LHCN-M2 (cell line): ENCODE measurements at places on chromosomes 4 and X. TPM values are rescaled to one million over a fixed set of nuclear protein-coding genes. Genes with fewer than 3 reads are reported as not detected.

- DNase-seq: no peak
These were observed 30.9 kb upstream of the CCDC110 start for GRCh38 chr4:185502386-185502785.

DNA sequence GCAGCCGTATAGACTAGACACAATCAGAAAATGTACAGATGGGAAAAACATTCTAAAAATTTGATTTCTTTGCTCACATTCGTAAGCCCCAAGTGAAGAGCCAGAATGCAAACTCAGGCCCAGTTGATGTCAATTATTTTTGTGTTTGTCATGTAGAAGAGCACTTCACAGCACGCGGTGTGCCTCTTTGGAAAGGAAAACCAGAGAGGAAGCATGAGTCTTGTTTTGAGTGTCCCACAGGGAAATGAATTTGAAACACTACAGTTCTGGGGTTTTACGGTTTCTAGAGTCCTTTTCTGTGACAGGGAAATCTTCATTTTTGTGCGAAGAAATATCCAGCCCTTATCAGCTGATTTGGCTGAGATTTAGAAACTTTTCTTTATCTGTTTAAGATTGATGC, 554.6 kb upstream of the BOD1L1 start:
- DNase-seq: no peak

GRCh38 chr4:57437649-57438048, 327.5 kb upstream of the IGFBP7 start:
- DNase-seq: no peak

DNA sequence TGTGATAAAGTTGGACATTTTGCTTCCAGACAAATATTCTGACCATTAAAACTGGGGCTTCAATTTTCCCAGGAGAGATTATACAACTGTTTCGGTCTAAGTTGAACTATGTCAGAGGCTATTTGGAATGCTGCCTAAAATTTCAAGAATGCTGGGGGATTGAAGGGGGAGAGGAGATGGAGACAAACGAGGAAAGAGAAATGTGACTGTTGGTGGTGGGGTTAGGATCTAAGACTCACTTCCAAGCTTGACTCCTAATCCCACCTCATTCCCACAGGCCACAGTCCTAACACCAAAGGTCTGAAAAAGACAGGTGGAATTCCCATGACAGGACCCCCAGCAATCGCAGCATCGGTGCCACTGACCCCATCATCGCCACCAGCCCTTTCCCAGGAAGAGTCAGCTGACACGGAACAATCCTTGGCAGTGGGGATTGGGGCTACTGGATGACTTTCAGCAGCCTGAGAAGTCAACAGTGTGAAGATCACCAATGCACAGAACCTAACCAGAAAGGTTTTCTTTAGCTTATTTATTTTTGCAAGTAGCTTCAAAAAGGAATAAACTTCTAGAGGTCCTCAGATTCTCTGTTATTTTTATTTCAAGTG, 74.0 kb upstream of the PRSS48 start:
- peak; percentile 47 for DNase-seq

- no peak for DNase-seq
These were observed 132.5 kb downstream of the PTTG2 start for GRCh38 chr4:38092701-38093100.

DNA sequence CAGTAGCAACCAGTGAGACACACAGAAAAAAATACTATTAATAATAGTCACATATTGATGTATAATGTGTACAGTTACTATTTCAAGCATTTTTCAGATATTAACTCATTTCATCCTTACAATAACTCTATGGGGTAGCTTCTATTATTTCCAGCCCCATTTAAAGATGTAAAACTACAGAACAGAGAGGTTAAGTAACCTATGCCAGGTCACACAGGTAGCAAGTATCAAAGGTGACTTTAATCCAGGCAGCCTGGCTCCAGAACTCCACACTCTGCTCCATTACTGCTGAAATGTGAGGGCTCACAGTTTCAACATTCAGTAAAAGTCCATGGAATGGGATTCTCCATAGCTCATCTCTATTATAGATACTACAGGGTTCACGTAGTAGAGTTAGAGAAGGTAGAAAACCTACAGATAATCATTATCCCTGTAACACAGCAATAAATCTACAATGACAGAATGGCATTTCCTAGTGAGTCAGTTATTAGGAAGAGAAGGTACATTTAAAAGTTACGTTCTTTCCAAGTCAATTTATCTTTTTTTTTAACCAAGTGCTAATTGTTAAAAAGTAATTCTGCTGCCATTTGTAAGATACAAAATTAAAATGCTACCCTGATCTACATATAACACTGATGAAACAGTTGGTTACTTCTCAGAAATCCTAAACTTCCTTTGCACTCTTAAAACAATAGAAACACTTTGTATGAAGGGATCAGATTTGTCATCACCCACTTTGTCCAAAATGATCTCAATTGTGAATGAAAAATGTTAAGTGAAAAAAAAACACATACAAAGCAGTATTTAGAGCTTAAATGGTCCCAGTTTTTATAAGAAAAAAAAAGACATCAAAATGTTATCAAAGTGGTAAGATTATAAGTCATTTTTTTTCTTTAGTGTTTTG, 18.7 kb downstream of the RELL1 start:
- peak; percentile 24 for DNase-seq

GRCh38 chr4:169854090-169854489, 96.3 kb upstream of the HPF1 start:
- no peak for DNase-seq

DNA sequence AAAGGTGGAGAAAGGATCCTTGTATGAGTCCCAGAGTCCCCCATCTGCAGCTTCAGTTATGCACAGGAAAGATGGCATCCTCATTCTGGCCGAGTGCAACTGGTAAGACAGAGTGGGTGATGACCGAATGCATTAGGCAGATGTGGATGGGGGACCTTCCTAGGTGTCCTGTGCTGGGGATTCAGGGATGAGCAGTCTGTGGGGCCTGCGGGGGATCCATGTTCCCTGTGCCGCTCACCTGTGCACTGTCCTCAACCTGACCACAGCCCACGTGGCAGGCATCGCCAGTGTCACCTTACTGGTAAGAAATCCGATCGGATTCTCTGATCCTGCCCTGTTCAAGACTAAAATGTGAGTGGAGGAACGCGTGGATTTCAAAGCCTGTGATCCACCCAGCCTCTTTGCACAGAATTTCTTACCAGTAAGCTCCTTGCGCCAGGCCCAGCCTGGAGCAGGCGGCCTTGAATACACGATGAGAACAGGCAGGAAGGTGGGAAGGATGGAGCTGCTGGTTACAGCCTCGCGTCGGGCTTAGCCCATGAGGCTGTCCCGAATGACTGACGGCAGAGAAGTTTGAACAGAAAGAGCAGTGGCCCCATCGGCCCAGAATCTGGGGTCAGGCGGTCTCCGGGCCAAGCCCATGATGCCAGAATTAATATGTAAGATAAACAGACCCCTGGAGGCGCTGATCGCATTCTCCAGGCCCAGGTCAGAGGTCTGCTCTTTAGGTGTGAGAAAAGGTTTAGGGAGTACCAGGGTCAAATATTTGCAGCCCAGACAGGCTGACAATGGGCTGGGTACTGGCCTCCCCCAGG, 56.5 kb downstream of the CPZ start:
- DNase-seq: no peak

GRCh38 chr4:81257021-81257420, 42.0 kb upstream of the PRKG2 start:
- DNase-seq: peak; percentile 61

GRCh38 chr4:99165978-99166377, 21.9 kb upstream of the ADH4 start:
- DNase-seq: no peak

DNA sequence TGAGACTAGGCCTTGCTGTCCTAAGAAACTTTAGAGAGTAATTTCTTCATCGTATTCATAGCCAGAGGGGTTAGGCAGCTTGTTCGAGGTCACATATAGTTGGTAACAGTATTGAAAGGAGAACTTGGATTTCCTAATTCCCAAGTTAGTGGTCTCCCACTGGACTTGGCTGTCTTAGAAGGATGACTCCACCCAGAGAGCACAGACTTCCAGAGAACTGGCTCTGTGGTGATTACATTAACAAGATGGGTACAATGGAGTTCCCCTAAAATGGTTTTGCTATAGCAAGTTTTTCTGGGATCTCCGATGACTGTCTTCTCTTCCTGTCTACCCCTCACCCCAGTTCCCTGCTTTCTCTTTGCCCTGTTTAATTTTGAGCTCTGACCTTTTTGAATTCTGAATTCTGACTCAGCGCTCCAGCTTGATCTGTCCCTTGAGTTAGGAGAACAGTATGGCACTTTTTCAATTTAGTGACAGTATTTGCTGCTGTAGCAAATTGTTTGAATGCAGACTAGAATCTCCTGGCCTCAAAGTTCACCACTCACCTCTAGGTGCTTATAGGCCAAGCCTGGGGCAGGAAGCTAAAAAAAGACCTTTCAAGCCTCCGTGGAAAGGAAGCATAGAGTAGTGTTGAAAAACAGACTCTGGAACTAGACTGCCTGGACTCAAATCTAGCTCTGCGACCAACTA, 6.9 kb downstream of the MSN start:
- DNase-seq: peak; percentile 36

- DNase-seq: peak; percentile 49
These were observed 111.4 kb upstream of the RXFP1 start for GRCh38 chr4:158410272-158410671.

GRCh38 chrX:129718676-129719075, 20.1 kb upstream of the XPNPEP2 start:
- DNase-seq: no peak

DNA sequence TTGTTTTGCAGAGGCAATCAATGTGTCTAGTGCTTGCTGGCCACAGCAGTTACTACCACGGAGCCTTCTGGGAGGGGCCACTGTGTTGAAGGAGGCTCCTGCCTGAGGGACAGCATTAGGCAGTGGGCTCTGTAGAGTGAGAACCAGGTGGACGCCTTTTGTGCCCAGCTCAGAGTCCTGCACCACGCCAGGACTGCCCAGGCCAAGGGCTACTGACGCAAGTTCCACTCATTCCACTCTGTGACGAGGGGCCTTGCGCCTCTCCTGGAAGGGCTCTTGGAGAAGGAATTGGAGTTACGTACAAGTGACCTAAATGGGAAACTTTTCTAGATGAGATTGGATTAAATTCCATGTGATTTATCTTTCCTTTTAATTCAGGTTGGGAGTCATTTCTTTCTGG, 102.8 kb upstream of the MAGEE2 start:
- no peak for DNase-seq

DNA sequence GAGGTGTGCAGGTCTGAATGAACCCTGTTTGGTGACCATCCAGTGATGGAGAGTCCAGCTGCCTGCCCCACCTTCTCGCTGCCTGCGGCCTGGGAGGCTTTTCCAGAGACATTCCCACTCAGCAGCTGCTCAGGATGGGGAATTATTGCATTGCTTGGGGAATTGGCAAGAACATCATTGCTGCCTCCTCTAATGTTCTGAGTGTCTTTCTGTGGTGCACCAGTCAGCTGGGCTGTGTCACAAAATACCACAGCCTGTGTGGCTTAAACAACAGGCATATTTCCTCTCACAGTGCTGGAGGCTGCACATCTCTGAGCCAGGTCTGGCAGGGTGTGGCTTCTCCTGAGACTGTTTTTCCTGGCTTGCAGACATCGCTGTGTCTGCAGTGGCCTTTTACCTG, 86.8 kb upstream of the AFAP1 start:
- peak; percentile 85 for DNase-seq

DNA sequence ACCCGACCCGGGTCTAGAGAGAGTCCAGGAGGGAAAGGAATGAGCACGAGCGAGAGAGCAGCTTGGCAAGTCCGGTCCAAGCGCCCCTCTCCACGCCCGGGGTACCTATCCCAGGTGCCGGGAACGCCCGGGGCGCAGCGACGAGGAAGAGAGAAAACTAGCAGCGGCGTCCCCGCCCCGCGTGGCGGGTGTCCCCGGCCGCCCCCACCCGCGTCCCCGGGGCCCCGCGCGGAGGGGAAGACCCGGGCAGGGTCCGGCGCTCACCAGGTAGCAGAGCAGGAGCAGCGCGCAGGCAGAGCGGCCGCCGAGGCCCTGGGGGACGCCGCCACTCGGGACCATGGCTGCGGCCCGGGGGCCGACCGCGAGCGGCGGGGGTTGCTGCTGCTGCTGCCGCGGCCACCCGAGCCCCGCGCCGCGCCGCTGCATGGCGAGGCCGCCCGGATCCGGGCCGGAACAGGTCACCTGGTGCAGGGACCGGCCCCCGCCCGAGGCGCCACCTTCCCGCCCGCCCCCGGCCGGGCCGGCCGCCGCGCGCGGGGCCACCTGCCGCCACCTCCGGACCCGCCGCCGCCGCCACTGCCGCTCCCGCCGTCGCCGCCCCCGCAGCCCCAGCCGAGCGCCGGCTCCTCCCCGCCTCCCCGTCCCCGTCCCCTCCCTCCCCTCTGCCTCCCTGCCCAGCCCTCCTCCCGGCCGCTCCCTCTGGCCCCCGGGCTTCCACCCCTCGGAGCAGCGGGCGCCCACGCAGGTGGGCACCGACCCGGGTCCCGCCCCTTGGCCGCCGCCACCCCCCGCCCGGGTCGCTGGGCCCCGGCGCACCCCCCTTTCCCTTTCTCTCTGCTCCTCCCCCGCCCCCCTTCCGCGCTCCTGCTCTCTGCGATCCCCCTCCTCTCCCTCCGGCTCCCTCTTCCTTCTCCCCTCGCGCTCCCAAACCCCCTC, at the start of gene SEL1L3:
TSS of gene SEL1L3 (minus strand) at position 578 of the 936 bp plus-strand sequence. CDS start at position 426, 152 bp downstream.
- DNase-seq: no peak

DNA sequence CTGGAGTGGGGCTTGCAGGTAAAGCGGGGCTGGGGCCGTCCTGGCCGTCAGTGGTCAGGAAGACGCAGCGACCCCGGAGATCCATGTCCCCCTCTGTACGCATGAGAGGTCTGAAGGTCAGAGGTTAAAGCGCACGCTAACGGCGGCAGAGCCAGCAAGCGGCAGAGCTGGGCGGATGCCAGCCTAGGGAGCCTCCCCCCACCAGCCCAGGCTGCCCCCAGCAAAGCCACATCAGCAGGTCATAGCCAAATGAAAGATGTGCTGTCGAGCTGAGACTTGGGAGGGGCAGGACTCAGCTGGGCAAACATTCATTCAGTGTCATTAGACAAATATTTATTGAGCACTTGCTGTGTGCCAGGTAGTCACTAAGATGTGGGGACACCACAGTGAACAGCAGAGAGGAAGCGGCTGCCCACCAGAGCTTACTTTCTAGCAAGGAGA, 593 bp upstream of the JAKMIP1 start:
- DNase-seq: no peak

DNA sequence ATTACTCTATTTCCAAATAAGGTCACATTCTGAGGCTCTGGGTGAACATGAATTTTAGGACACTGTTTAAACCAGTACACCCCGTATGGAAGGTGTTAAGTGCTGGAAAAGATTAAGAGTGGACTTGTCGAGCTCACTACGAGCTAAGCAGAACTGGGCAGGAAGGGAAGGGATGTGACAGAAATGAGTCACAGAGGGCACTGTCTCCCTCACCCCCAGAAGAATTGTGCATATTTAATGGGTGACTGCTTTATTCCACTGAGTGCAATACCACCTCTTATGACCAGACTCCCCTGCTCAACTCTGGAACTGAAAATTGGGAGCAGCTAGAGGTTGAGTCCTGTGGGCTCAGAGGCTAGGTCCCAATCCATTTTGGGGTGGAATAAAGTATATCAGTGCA, 187.4 kb upstream of the RPS6KA3 start:
- DNase-seq: peak; percentile 24

Gene ADGRG2
- total RNA-seq: 0.11 and 0.13 TPM in 2 replicates

Gene AFM
- total RNA-seq: not detected in 2 replicates

Gene KDM5C
- 68.8 and 94.1 TPM in 2 replicates for total RNA-seq

Gene SPANXA2
- not detected in 2 replicates for total RNA-seq

Gene TCEAL6
- not detected in 2 replicates for total RNA-seq

Gene TMSB15A
- 14.5 and 20.8 TPM in 2 replicates for total RNA-seq

Gene BLTP1
- 43.2 and 48.0 TPM in 2 replicates for total RNA-seq

Gene TKTL2
- not detected in 2 replicates for total RNA-seq

Gene SASH3
- not detected in 2 replicates for total RNA-seq

Gene CEP44
- total RNA-seq: 22.7 and 27.3 TPM in 2 replicates
